Stimulated activated naive B cell treated with anti-CD40 and anti-IgM and Interleukin-4, amounts not matched to agents 10 μg/mL and 1 μg/mL and 100 μg/mL, for 72 hours (primary cell): ENCODE measurements at places on chromosomes 13 and 19.

DNA sequence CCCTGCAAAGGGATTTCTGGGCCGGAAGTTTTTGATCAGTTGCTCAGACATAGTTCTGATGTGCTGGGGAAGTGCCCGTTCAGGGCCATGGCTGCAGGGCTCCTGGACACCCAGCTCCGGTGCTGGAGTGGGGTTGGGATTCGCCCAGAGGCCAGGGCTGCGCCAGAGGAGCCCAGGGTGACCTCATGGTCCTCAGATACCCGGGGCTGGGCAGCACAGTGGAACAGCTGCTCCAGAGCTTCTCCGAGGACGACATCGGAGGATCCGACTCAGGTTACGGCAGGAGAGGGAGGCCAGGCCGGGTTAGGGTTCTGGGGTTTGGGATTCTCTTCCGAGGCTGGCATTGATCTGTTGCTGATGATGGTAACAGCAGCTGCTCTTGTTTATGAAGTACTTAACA is 20.9 kb downstream of the CARM1 start:
- no peak for DNase-seq

DNA sequence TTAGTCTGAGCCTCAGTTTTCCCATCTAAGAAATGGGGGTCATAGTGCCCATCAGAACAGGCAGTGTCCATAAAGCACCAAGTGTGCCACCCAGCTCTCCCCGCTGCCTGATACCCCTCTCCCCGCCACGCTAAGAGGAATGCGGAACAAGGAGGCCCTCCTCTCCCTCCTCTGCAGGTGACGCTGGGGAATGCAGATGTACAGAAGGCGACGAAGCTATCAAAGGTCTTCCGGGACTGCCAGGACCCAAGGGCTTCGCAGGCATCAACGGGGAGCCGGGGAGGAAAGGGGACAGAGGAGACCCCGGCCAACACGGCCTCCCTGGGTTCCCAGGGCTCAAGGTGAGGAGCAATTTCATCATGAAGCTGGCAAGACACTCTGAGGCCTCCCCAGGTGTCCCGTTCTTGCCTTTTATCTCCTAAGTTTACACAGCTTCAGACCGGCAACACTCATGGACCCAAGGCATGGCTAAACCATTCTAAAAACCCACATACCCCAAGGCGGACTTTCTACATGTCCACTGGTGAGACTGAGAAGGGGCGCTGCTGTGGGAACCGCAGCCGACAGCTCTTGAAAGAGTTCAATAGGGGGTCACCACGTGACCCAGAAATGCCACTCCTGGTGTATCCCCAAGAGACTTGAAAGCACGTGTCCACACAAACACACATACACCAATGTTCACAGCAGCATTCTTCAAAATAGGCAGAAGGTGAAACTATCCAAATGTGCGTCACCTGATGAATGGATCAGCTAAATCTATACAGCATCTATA is 102.7 kb downstream of the RAB20 start:
- DNase-seq: no peak

GRCh38 chr13:114142137-114142550 is 9.7 kb upstream of the RASA3 start:
- no peak for DNase-seq

GRCh38 chr13:43244481-43244880 is 221.1 kb downstream of the DNAJC15 start:
- DNase-seq: no peak

DNA sequence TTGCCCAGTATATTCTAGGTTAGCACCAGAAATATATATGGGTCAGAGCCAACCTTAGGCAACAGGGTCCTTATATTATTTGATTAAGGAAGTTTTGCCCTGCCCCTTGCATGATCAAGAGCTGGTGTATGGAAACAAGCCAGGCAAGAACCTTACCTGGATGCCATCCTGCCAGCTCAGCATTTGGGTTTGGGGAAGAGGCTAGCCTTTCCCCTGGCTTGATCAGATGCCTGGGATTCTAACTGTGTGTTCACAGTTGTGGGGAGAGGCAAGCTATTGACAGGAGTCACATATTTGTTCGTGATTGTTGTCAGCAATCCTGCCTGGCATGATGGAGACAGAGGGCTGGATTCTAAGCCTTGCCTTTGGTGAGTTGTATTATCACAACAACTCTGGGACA is 260.0 kb upstream of the DACH1 start:
- no peak for DNase-seq

DNA sequence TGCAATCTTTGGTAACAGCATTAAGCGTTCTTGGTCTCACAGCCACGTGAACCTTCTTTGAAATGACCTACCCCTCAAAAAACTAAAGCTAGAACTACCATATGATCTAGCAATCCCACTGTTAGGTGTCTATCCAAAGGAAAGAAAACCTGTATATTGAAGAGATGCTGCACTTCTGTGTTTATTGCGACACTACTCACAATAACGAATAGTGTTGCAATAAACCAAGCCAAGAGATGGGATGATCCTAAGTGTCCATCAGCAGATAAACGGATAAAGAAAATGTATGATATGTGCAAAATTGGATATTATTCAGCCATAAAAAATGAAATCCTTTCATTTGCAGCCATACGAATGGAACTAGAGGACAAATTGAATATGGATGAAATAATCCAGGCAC is 637.9 kb downstream of the EFNB2 start:
- DNase-seq: no peak

GRCh38 chr13:91308299-91308698 is 39.2 kb upstream of the MIR17HG start:
- no peak for DNase-seq

DNA sequence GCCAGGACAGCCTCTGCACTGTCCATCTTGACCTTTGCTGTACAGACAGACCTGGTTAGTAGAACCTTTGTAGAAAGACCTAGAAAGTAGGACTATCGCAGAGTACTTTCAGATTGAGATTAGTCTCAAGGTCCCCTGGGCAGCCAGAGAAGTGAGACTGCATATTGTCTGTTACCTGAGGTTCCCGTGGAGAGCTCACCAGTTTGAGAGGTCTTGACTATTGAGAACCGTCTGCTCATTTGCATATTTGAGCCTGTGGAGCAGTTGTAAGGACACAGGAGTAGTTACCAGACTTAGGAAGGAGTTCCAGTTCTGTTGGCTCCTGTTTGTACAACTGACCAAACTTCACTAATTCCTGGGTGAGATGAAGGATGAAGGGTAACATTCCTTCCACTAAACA is 66.2 kb downstream of the SPATA13 start:
- no peak for DNase-seq

GRCh38 chr19:2032296-2032941 is 16.9 kb upstream of the BTBD2 start:
- DNase-seq: no peak

DNA sequence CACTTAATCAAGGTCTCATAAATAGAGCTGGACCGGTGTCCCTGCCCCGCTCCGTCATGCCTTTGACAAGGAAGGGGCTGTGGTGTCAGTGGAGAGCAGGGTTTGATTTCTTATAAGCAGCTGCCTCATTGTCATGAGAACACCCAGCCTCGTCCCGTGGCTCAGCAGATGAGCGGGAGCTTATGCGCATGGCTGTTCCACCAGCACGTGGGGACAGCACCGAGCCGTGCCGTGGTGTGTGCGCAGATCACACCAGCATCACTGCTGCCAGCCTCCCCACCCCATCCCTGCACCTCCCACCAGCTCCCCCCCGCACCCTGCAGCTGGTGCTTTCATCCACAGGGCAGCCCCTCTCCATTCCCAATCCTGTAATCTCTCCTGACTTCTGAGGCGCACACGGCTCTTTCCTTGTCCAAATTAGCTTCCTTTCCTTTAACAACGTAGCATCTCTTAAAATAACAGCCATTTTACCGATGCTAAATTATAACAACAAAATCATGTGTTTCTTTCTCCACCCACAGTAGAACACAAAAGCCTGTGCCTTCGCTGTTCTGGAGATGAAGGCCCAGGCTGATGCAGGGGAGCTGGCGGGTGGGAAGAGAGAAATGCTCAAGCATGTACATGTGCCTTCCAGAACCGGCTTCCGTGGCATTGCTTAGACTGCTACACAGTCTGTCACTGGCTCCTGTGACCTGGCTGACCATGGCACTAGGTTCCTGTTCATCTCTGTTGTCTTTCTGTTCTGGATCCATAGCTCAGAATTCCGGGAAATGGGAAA is 96.8 kb downstream of the RAB20 start:
- peak; percentile 14 for DNase-seq

DNA sequence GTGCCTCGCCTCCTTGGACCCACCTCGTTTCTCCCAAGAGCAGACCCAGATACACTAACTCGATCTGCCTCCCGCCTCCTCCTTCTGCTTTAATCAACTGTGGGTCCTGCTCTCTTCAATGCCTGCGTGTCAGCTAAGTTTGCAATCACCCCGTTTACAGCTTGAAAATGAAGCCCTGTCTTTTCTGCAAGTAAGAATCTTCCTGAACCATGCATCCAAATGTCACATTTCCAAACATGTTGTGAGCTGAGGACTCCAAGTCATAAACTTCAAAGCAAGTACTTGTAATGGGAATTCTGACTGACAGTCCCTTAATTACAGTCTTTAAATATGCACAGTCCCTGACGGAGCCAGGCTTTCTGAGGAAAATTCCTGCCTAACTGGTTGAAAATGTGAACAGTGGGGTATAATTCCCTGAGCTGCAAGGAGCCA is 154.9 kb upstream of the UQCRFS1 start:
- no peak for DNase-seq

GRCh38 chr13:21079221-21079620 is 17.8 kb upstream of the LATS2 start:
- DNase-seq: no peak
